ENCODE measurements at places on chromosomes 1 and 21.
A peak's percentile ranks its signal among the peaks of the same experiment; 100 is the strongest.

GRCh38 chr1:191888996-191889622, 269.2 kb upstream of the RGS18 start:
- DNase-seq, result no peak

DNA sequence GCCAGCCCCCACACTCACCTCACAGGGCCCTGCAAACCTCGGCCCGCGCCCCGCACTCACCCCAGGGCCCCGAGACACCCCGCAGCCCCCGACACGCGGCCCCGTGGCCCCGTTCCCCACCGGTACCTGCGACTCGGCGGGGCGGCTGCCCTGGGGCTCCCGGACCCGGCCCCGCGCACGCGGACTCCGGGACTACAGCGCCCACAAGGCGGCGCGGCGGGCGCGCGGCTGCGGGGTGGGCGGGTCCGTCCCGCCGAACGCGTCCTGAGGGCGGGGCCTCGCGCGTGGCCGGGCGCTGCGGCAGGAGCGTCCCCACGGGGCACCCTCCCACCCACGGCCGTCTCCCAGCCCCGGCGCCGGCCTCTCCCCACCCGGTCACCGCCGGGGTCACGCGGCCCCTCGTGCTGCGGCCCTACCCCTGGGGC, at the start of gene SLC19A1:
TSS of gene SLC19A1 (minus strand) at position 199 of the 425 bp plus-strand sequence. CDS start 4,481 bp downstream, outside the sequence.
- DNase-seq, result peak; percentile 77

GRCh38 chr1:236868625-236869467, 73.8 kb downstream of the MTR start:
- peak; percentile 56 for DNase-seq

GRCh38 chr1:93007941-93008577, 46.8 kb upstream of the DIPK1A start:
- DNase-seq, result no peak

Data from CD4-positive, alpha-beta T cell treated with Interleukin-12 subunit alpha and Interleukin-12 subunit beta, for 1 hour (primary cell).